ENCODE measurements at places on chromosomes 12 and 14. TPM values are rescaled to one million over a fixed set of nuclear protein-coding genes. Genes with fewer than 3 reads are reported as not detected.

- DNase-seq: no peak
These were observed 90.6 kb downstream of the VCPKMT start for GRCh38 chr14:50025776-50026175.

Gene STON2
- 0.36 TPM for total RNA-seq

DNA sequence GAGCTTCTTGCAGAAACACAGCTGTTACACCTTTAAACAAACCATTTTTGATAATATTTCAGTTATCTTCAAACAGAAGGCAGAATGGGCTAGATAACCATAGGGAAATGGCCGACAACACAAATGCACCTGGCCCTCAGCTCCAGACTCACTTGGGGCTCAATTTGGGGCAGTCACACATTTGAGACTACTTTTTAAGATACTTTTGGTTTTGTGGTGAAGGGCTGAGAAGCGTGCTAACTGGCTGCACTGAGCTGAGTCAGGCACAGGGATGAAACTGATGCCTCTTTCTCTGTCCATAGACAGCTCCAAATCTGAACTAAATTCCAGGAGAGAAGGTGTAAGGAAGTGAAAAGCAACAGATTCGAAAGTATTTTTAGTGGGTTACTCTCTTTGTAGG is 18.5 kb upstream of the GRIP1 start:
- DNase-seq: no peak

- no peak for DNase-seq
These were observed 56.0 kb upstream of the C14orf180 start for GRCh38 chr14:104523546-104523935.

- DNase-seq: no peak
These were observed 144.7 kb upstream of the RFLNA start for GRCh38 chr12:124150168-124150567.

Gene SLC39A2
- total RNA-seq: not detected

All from Panc1 (cell line).